Posterior cingulate gyrus (tissue), 11 donors: ENCODE measurements at places on chromosomes 1 and 21.
A peak's percentile ranks its signal among the peaks of the same experiment; 100 is the strongest.

DNA sequence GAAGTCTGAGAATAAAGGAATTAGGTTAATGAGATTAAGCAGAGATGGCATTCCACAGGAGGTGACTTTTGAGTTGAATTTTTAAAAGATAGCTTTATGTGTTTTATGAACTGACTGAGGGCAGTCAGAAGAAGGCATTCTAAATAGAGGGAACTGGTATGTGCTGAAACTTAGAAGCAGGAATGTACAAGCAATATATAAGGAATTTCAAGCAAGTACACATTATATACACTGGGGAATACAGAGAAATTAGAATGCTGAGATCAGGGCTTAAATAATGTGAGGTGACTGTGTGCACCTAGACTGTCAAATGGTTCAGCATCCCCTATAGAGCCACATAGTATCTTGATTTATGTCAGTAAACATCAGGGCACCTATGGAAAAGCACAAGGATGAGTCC is 19.3 kb downstream of the WNT2B start:
- no peak for DNase-seq

GRCh38 chr1:163048869-163049268 is 20.3 kb upstream of the RGS4 start:
- no peak for DNase-seq

DNA sequence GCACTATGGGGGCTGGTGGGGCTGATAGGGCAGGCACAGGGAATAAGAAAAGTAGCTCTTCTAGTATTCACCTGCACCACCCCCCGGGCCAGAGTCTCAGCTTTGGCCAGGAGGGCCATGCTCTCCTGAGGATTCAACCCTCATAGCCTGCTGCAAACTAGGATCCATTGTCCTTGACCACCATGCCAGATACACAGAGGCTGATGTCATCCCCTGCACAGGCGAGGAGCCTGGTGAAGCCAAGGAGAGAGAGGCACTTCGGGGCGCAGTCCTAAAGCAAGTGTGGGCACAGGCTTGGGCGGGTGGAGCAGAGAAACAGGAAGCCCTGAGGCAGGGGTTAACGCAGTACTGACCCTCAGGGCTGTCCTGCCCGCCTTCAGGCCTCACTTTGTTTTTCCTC is 29.5 kb downstream of the TMEM53 start:
- no peak for DNase-seq

DNA sequence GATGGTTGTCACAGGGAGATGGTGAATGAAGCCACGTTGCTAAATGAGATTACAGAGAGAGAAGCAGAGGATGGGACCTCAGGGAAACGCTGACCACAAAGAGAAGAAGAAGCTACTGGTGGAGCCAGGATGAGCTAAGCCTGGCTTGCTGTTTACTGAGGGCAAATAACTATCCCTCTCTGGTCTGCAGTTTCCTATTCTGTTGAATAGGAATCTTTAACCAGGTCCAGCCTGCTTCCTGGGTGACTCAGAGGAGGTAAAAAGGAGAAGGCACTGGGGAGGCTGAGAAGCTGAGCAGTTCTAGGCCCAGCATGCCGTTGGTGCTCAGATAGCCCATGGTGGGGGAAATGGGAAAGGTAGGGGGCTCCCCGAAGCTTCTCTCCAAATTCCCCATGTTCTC is 29.6 kb downstream of the DMBX1 start:
- DNase-seq = no peak

GRCh38 chr1:7278827-7279765 is 492.0 kb upstream of the VAMP3 start:
- DNase-seq = no peak

- peak; percentile 83 for DNase-seq
These were observed 51.4 kb downstream of the ACBD3 start for GRCh38 chr1:226135059-226135651.

DNA sequence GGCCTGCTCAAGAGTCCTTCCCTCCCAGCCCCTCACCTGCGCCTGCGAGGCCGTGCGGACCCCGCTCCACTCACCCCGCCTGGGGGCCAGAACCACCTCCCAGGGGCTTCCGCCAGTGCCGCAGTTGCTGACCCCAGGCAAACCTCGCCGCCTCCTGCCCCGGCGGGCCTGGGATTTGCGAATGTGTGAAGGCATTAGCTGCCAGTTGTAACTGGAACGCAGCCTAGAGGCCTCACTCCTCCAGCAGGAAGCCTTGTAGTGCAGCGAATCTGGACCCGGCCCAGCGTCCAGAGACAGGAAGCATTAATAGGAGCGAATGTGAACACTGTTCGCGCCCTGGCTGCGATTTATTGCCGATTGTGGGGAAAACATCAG is 140.9 kb upstream of the ARHGEF16 start:
- peak; percentile 29 for DNase-seq

DNA sequence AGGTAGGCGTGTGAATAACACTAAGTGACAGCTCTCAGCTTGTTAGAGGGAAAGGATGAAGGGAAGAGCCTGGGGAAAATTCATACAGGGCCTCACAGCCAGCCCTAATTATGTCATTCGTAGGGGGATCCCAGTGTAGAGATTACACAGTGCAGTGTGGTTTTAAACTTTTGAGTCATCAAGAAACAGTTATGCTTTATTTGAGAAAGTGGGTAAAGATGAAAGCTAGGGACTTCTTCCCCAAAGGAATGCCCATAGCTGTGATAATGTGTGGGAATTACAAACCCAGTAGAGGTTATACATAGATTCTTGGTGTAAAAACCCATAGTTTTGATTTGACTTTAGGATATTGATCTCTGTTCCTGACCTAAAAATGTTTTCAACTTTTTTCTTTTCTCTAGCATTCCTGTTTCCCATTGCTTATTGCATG is 1.9 kb downstream of the TTF2 start:
- no peak for DNase-seq

DNA sequence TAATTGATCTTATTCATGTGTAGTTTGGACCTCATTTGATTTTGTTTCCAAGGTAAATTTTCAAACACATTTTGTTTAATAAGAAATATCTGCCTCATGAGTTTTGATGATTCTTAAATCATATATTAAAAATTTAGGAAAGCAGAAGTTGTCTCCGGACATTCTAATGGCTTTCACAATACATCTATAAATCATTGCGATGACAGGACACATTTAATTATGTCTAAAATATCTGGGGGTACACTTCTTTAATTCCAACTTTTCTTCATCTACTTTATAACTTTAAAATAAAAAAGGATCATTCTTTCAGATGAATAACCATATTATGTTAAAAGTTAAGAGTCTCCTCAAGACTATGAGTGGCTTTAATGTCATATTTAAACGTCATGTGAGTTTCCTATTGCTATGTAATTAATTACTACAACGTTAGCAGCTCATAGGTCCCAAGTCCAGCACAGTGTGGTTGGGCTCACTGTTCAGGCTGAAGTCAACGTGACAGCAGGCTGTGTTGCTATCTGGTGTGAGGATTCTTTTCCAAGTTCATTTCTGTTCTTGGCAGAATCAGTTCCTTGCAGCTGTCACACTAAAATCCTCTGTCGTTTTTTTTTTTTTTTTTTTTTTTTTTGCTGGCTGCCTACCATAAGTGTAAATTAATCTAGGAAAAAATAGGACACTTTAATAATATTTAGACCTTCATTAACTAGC is 893.5 kb downstream of the LTN1 start:
- DNase-seq = no peak

- no peak for DNase-seq
These were observed 15.9 kb upstream of the PIK3R3 start for GRCh38 chr1:46148318-46148717.

GRCh38 chr1:191798178-191798577 is 360.1 kb upstream of the RGS18 start:
- no peak for DNase-seq
